ENCODE measurements at places on chromosomes 5 and 9.

DNA sequence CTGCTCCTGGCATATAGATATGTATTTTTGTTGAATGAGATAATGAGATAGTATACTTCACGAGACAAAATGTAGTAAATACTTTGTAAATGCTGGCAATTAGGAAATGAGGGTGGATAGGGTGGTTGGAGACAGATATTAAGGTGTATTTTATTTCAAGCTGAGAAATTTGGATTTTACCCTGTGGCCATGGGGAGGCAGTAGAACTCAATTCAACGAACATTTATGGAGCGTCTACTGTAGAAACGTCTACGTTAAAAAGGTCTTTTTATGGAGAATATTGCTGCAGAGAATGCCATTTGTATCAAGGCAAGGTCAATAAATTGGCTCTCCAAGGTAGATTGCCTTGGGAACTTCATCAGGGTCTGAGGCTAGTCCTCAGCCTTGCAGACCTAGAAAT is 21.5 kb upstream of the RALGPS1 start:
- no peak for DNase-seq

GRCh38 chr9:72978744-72979143 is 25.9 kb upstream of the ALDH1A1 start:
- DNase-seq, result no peak

GRCh38 chr5:146753641-146754040 is 124.9 kb downstream of the PPP2R2B start:
- no peak for DNase-seq

DNA sequence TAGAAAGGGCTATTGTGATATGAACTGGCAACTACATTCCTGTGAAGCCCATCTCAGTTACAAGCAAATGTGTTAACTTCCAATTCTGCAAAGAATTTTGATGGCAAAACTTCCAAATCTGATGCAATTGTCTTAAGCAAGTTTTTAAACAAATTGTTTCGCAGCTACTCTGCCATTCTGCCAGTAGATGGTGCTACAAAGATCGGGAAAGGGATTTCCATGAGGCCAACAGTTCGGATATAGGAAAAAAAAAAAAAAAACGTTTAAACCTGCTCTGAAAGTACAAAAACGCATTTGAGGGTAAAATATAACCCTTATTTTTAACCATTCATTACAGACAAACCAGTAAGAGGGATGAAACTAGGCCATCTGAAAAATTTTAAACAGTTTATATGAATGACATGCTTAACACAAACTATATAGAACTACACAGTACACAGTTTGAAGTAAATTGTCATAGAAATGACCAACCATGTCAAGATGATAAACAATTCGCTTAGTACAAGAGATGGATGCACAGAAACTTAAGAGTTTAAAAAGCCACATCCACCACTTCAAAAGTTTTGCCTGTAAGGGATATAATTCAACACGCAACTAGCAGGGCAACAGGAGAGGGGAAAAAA is 2.2 kb downstream of the HNRNPA0 start:
- peak; percentile 15 for DNase-seq

DNA sequence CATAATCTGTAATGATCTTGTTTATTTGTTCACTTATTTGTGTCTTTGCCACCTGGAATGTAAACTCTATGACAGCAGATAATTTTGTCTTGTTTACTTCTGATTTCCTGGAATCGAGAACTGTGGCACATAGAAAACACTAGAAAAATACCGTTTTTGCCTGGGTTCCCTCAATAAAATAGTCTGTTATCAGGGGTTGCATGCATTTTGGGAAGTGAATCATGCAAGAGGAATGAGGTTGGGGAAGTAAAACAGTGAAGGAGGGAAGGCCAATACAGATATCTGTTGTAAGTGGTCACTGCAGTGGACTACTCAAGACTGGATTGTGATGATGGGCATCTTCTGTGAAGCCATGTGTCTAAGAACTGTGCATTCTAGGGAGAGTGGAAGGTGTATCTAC is 45.2 kb upstream of the IL6ST start:
- DNase-seq, result no peak

DNA sequence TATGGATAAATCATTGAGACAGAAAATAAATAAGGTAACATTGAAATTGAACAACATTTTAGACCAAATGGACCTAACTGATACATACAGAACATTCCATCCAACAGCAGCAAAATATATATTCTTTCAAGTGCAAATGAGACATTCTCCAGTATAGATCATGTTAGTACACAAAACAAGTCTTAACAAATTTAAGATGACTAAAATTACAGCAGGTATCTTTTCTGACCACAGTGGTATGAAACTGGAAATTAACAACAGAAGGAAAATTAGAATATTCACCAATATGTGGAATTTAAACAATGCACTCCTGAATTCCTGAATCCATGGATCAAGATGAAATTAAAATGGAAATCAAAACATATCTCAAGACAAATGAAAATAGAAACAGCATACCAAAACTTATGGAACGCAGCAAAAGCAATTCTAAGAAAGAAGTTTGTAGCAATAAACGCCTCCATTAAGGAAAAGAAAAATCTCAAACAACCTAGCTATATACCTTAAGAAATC is 115.6 kb downstream of the ADAMTS12 start:
- DNase-seq, result no peak

DNA sequence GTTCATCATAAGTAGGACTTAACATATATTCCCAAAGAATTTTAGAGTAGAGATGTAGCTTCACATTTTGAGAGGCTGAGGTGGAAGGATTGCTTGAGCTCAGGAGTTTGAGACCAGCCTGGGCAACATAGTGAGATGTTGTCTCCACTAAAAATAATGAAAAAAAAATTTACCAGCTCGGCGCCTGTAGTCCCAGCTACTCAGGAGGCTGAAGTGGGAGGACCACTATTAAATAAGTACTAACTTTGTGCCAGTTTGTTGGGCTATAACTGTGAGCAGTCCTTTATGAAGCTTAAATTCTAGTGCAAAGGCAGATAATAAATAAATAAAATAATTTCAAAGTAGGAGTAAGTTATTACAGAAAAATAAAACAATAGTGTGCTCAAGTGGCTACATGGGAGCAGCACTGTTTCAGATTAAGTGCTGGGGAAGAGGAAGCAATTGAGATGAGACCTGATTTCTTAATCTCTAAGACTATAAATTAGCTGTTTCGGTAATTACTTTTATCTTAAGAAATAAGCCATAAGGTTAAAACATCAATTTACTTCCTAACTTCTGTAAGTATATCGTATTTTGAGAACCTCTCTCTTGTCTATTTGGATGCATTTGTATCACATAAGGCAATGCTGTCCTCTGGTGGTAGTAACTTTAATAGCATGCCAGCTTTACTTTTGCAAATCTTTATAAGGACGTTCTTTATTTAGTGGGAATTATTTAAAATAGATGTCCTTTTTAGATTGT is 98.9 kb downstream of the CSNK1G3 start:
- DNase-seq, result peak; percentile 32

DNA sequence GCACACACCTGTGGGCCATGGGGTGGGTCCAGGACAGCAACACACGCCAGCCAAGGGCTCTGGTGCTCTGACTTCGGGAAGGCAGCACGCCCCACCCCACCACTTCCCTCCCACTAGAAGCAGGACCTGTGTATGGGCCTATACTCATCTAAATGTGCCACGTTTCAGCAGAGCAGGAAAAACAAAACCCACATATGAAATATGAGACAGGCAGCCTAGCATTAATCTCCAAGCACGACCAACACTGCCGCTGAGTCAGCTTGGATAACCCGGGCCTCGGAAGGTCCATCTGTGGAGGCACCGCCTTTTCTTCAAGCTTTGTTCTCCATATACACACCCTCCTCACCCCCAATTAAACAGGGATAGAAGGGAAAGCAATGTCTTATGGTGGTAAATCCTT is 203.1 kb downstream of the ROR2 start:
- DNase-seq, result no peak

DNA sequence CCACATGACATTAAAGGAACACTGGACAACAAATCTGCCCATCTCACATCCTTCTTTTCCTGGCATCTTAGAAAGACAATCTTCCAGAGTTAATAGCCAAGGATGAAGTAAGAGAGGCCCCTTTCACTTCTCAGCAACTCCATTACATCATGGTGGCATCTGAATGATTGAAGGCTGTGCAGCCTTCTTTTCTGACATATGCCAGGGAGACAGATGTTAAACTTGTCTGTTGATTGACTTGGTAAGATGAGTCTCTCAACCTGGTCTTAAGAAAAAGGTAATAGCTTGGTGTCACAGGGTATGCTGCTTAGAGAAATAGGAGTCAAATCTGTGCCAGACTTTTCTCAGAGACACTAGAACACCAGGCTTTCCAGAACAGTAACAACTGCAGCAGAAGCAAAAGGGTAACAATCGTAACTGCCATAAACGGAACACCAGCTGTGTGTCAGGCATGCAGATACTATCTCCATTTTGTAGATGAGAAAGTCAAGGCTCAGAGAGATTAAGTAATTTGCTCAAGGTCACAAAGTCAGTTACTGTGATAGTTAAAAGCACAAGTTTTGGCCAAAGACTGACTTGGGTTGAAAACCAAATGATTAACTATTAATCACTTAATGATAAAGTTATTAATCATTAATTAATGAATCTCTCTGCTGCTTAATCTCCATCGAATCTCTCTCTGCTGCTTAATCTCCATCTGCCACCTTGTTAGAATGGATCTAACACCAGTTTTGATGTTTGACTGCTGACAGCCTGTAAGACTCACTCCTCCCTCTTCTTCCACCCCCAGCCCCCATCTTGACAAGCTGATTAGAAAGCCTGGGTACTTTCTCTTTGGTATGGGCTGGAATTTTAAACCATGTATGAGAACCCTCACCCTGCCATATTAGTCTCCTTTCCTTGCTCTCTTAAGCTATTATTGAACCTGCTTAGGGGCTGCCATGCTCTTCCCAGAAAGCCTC is 353.5 kb downstream of the ENC1 start:
- DNase-seq, result no peak

DNA sequence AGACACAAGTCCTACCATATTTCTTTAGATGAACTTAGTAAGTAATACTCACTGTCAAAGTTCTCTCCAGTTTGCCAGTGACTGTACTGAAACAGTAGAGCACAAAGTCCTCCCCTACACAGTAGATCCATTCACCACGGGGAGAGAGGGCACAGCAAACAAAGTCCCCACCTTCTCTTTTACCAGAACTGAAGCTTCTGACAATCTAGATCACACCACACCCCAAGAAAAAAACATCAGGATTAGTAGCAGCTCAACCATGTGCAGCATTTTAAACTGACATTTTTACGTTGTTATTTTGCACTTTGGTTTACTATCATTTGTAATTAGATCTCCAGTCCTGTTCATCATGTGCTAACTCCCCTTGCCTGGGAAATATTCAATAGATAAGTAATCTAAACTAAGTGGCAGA is 23.0 kb downstream of the DNAJA1 start:
- no peak for DNase-seq

DNA sequence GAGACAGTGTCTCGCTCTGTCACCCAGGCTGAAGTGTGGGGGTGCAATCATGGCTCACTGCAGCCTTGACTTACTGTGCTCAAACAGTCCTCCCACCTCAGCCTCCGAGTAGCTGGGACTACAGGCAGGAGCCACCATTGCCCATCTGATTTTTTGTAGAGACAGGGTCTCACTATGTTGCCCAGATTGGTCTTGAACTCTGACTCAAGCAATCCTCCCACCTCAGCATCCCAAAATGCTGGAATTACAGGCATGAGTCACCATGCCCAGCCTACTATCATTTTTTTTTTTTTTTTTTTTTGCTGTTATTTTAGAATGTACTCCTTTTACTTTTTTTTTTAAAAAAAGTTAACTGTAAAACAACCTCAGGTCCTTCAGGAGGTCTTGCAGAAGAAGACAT is 449.0 kb downstream of the CCDC171 start:
- DNase-seq, result no peak

GRCh38 chr5:123371575-123372179 is 51.5 kb downstream of the CEP120 start:
- DNase-seq, result peak; percentile 26

- no peak for DNase-seq
These were observed 1.1 kb downstream of the HRCT1 start for GRCh38 chr9:35906923-35907699.

GRCh38 chr5:110377361-110377760 is 349.1 kb downstream of the TMEM232 start:
- no peak for DNase-seq

DNA sequence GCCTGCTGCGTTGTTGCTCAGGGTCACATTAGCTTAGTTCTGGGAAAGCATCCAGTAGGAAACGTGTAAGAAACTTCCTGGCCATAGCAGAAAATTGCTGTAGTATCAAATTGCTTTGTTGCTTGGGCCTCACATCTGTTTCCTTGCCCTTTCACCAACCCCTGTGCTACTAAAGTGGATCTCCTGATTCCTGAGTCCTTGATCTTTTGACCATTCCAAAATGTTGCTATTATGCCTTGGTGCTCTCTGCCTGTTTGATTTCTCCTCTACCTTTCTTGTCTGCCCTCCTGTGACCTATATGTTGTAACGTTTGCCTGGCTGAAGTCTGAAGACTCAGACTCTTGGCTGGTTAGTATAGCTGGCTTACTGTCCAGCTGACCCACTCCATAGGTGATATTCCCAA is 350.5 kb downstream of the ADGRV1 start:
- no peak for DNase-seq

GRCh38 chr5:60959156-60959555 is 14.2 kb downstream of the NDUFAF2 start:
- DNase-seq, result no peak

- no peak for DNase-seq
These were observed 359.6 kb upstream of the SMC2 start for GRCh38 chr9:103734471-103734870.

- no peak for DNase-seq
These were observed 20.9 kb downstream of the ZNF474 start for GRCh38 chr5:122150215-122150614.

DNA sequence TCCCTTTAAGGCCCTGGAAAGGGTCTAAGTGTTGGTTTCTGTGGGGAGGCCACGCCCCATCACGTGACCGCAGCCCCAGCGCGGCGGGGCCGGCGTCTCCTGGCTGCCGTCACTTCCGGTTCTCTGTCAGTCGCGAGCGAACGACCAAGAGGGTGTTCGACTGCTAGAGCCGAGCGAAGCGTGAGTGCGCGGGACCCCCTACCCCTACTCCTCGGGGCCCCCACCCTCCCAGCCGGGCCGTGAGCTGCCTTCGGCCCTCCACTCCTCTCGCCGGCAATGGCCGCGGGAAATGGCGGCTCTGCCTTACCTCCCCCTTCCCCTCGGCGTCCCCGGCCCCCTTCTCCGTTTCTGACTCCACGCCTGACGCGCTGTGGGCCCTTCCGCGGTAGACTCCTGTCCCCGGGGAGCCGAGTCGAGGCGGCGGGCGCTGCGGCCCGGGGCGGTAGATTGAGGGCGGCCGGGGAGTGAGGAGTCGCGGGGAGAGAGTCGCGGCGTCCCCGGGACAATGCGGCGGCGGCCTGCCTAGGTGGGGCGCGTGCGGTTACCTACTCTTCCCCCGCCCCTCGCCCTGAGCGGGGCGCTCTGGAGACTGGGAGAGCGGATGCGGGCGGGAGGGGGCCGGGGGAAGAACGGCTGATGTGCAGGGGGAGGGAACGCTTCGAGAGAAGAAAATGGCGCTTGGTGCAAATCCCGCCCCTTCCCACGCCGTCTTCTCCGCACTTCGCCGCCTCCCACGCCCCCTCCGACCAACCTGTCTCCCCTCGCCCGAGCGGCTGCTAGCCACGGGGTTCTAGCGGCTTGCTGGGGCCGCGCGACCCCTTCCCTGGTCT is at the start of gene SUB1:
Gene SUB1, plus strand, starts transcription at position 112 of the 830 bp plus-strand sequence. CDS start 2,956 bp downstream, outside the sequence.
- peak; percentile 94 for DNase-seq

All from activated T-cell treated with anti-CD3 and anti-CD28 coated beads, Interleukin-2, amount 50 U/mL, for 72 hours (primary cell).